Activated CD8-positive, alpha-beta memory T cell treated with anti-CD3 and anti-CD28 coated beads, Interleukin-2, amount 50 U/mL, for 4 hours (primary cell): ENCODE measurements at places on chromosomes 5 and 9.

DNA sequence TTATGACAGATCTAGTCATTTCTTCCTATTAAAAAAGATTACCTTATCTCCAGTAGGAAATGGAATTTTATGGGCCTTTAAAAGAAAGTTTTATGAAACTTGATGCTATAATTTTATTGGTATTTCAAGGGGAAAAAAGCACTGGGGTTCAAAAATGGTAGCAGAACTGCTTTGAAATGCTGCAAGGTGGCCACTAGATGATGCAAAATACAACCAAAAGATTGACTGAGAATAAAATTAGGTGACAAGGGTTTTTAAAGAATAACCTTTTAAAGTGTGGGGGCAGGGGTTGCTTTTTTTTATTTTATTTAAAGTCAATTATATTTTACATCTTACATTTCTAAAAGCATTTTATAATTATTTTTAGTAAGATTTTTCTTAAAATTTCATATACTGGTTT is 61.7 kb downstream of the KLF9 start:
- DNase-seq, result no peak

- no peak for DNase-seq
Observed at GRCh38 chr5:93243481-93243880, 337.5 kb downstream of the NR2F1-AS1 start.

DNA sequence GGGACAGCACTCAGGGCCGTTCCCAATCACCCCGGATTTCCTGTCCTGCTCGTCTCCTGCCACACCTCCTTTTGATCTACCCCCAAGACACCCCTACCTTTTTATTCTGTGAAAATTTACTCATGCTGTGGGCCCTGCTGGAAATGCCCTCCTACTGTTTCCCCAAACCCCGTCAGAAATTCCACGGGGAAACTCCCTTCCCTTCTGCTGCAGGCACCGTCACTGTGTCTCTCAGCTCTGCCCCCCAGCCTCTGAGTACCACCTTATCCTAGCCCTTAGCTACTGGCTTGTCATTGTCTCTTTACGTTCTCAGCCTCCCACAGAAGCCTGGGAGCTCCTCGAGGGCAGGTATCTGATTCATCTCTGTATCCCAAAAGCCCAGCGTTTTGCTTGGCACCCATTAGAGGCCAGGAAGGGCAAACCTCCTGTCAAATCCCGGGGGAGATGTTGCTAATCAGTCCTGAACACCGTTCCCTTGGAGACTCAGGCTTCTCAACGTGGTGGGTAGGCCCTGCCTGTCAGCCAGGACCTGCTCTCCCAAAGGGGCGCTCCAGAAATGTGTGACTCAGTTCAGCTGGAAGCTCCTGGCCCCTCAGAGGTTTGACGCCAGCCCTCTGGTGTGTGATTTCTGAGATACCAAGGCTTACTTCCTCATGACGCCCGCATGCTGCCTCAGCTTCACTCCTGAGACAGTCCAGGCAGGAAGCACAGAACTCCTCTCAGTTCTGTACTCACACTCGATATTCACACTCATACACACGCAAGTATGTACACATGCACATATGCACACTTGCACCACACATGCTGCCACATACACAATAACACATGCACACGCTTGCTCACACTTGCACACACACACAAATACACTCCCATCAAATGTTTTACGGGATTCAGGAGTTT is 50.7 kb upstream of the GRHPR start:
- DNase-seq, result no peak

DNA sequence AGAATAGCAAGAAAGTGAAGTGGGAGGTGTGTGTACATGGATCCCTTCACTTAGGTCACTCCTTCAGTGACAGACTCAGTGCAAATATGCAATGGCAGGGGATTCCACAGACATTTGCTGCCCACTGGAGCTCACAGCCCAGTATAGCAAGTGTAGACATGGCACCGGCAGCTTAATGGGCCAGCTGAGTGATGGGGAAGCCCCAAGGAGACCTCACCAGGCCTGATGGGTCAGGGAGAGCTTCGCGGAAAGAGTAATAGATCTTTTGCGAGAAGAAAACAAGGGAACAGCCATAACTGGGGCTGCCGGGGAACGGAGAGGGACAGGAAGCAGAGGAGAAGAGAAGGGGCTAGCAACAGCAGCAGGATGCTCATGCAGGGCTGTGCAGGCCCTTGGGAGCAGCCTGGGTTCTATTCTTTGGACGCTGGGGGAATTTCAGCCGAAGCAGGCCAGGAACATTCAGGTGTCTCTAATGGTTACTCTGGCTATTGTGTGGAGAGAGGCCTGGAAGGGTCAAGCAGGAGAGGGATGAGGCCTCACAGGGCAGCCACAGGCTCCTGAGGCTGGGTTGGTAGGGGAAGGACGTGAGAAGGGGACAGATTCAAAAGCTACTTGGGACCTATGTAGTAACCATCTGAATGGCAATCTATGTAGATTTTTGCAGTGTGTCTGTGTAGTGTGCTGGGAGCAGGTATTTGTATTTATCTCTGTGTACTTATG is 27.0 kb downstream of the TCF7 start:
- peak; percentile 15 for DNase-seq

DNA sequence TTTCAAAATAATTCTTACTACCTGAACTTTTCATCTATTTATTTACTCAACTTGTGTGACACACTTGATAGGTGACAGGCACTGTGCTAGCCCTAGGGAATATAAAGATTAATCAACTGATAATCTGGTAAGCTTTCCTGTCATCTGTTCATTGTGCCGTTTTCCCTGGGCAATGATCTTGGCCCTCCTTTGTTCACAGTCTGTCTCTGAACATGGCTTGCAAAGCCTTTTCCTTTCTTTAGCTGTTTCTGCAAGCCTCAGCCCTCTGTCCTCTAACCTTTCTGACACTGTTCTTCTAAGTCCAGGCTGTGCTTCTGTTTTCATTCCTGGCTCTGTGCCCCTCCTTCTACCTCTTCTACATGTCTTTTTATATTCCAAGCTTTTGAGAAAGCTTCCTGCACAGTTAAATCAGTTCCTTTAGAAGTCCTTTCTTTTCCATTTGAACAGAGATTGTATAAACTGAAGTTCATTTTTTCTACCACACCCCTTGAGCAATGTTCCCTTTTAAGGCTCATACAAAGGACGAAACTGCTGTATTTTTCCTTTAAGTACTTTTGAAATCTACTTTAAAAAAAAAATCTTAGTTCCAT is 803.0 kb upstream of the ZNF608 start:
- DNase-seq, result no peak

GRCh38 chr9:81174023-81174422 is 515.3 kb downstream of the TLE1 start:
- no peak for DNase-seq

GRCh38 chr9:134420974-134421432 is 94.7 kb downstream of the RXRA start:
- DNase-seq, result no peak

DNA sequence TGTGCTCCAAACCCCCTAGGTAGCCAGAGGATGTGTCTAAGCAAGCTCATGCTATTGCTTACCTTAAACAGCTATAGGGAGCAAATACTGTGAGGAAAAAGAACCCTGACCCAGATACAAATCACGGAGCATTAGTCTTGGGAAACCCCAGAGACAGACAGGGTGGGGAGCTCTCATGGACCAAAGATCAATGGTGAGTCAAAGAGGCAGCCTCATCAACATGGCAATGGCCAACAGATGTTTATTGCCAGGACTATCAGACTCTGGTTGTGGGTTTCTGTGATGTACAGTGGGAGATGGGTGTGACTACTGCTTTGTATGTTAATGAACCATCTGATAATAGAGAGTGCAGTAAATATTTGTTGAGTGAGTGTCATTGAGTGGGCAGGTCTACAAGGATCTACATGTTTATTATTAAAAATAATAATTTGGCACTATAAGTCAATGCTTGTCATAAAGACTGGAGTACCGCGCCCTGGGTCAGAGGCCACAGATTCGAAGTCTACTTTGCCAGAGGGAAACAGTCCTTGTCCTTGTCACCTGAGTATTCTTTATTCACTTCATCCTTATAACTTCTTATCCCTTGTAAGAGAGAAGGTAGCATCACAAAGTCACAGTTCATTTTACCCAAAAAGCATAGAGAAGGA is 56.5 kb upstream of the RAI14 start:
- DNase-seq, result no peak
